Caco-2 (cell line): ENCODE measurements at places on chromosomes 11 and 22. TPM values are rescaled to one million over a fixed set of nuclear protein-coding genes. Genes with fewer than 3 reads are reported as not detected.

The RBMXL2 gene
- not detected in 2 replicates for total RNA-seq

The BDNF gene
- 7.2 and 8.5 TPM in 2 replicates for total RNA-seq

The TMEM126B gene
- total RNA-seq = 141 and 144 TPM in 2 replicates

The CCDC87 gene
- total RNA-seq = 1.0 TPM in 2 replicates

The SHISAL1 gene
- not detected in 2 replicates for total RNA-seq

DNA sequence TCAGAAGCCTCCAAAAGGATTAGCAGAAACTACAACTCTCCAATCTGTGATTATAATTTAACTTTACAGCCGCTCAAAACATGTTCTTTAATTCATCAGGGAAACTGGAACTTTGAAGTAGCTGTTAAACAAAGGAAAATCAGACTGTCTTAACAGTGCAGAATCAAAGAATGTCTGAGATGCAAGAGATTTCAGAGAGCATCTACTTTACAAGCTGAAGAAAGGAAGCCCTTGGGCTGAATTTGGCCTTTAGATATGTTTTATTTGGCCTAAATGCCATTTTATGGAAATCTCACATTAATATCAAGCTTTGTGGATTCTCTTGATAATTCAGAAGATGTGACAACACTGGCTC lies 281.5 kb upstream of the CTSC start:
- H3K4me3 ChIP-seq = no peak overlapping the region
- H3K27ac ChIP-seq = no peak overlapping the region
- no peaks in the 10 kb centered on the region for H3K36me3 ChIP-seq
- H3K4me1 ChIP-seq = no peaks in the 10 kb centered on the region
- no peaks in the 10 kb centered on the region for H3K27me3 ChIP-seq

- H3K4me3 ChIP-seq = no peak overlapping the region
- H3K4me1 ChIP-seq = no peaks in the 10 kb centered on the region
- no peaks in the 10 kb centered on the region for H3K36me3 ChIP-seq
- DNase-seq = no peak
- H3K27me3 ChIP-seq = no peaks in the 10 kb centered on the region
- no peak overlapping the region for H3K27ac ChIP-seq
Observed at GRCh38 chr11:103436131-103436770, 327.0 kb downstream of the DYNC2H1 start.

GRCh38 chr11:3109434-3109833 lies 52.2 kb upstream of the CARS1 start:
- H3K36me3 ChIP-seq = no peaks in the 10 kb centered on the region
- no peak overlapping the region for H3K27ac ChIP-seq
- H3K4me3 ChIP-seq = no peak overlapping the region
- no peak for DNase-seq
- H3K27me3 ChIP-seq = no peaks in the 10 kb centered on the region

DNA sequence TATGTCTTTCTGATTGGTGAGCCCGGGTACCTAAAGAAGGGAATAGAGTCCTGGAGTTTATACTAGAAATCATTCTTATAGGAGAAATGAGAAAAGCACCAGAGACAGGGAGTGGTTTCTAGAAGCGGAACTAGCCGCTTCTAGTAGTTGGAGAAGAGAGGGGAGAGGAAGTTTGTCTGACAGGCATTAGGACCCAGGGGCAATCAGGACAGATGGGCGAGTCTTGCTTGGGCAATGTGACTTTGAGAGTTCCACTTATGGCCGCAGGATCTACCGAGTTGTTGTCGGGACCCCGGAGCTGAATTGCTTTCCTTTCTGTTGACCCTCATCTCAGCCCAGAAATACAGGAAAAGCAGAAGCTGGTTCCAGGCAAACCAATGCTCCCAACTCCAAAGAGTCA lies 596.8 kb upstream of the CNTN5 start:
- H3K27me3 ChIP-seq = no peaks in the 10 kb centered on the region
- no peak for DNase-seq
- H3K27ac ChIP-seq = no peak overlapping the region
- no peaks in the 10 kb centered on the region for H3K36me3 ChIP-seq
- no peak overlapping the region for H3K4me3 ChIP-seq
- H3K4me1 ChIP-seq = no peaks in the 10 kb centered on the region

- H3K4me1 ChIP-seq = peaks cover 14% of the 10 kb centered on the region
- no peak overlapping the region for H3K27ac ChIP-seq
- H3K36me3 ChIP-seq = peaks cover 1% of the 10 kb centered on the region
- H3K4me3 ChIP-seq = no peak overlapping the region
- no peaks in the 10 kb centered on the region for H3K27me3 ChIP-seq
Observed at GRCh38 chr22:31086703-31087330, 5.7 kb downstream of the SMTN start.

DNA sequence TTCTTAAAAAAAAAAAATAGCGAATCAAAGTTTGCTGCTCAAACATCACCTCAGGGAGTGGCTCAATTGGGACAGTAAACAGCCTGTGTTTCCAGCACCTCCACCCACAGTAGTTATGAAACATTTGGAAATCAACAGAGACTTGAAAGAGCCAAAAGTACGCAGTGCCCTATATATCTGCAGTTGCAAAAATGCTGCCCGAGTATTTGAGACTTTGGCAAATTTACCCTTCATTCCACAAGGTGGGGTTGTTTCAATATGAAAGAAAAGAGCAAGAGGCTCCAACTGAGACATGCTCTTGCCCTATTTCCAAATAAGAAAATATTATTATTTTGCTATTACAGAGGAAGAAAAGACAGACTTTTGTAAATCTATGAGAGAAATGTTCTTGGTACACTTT lies 851.1 kb upstream of the RAG2 start:
- H3K36me3 ChIP-seq = no peaks in the 10 kb centered on the region
- no peaks in the 10 kb centered on the region for H3K27me3 ChIP-seq
- H3K4me3 ChIP-seq = no peak overlapping the region
- peak; percentile 47 for DNase-seq
- no peak overlapping the region for H3K27ac ChIP-seq

- peak overlapping the region; percentile 30 for H3K27ac ChIP-seq
- no peak for DNase-seq
- H3K4me3 ChIP-seq = no peak overlapping the region
- H3K4me1 ChIP-seq = peaks cover 34% of the 10 kb centered on the region
- peaks cover 4% of the 10 kb centered on the region; the same call in 1 of the 2 replicates for H3K36me3 ChIP-seq
Observed at GRCh38 chr11:68337399-68337835, 25.0 kb downstream of the LRP5 start.
